ENCODE measurements at places on chromosomes 11 and 22. TPM values are rescaled to one million over a fixed set of nuclear protein-coding genes. Genes with fewer than 3 reads are reported as not detected.

- peak within 1 kb of the TSS; percentile 78 for H3K4me3 ChIP-seq
- peak; percentile 97 for DNase-seq
- no peaks in the 10 kb centered on the region for H3K36me3 ChIP-seq
- peak within 1 kb of the TSS; percentile 94 for H3K27ac ChIP-seq
- H3K4me1 ChIP-seq = no peaks in the 10 kb centered on the region
These were observed at the start of gene ARFGAP3 for GRCh38 chr22:42856865-42857704. Gene ARFGAP3 (minus strand): TSS chr22:42857273. CDS start chr22:42857182, 91 bp downstream.

GRCh38 chr22:43537019-43537585 is 125.3 kb downstream of the MPPED1 start:
- no peak overlapping the region for H3K4me3 ChIP-seq
- no peak for DNase-seq
- no peak overlapping the region for H3K27ac ChIP-seq
- H3K27me3 ChIP-seq = no peaks in the 10 kb centered on the region

DNA sequence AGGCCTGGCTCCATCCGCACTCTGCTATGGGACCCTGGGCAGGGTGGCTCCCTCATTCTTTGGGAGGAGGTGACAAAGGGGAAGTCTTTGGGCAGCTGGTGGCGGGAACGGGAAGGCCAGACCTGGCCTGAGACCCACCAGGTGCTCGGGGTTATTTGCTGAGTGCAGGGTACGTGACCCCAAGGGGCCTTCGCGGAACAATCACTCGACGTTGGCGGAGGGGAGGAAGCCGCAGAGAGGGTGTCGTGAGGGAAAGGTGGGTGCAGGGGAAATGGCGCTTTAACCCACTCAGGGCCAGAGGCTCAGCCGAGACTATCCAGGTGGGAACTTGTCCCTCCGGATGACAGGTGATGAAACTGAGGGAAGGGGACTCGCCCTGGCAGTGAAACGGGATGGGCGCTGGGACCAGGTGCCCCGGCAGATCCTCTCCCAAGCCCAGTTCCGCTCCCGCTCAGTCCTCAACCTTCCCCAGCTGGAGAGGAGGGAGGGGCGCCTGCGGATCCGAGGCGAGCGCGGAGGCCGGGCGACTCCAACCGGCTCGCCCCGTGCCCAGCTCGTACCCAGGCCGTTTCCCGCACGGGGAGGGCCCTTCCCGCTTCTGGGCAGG is 911 bp downstream of the A4GALT start:
- peak; percentile 82 for DNase-seq
- H3K4me1 ChIP-seq = no peaks in the 10 kb centered on the region
- H3K36me3 ChIP-seq = no peaks in the 10 kb centered on the region
- H3K27me3 ChIP-seq = peaks cover 9% of the 10 kb centered on the region

- H3K27ac ChIP-seq = no peak overlapping the region
- no peak for DNase-seq
These were observed 184.2 kb downstream of the BLID start for GRCh38 chr11:121931748-121932352.

GRCh38 chr11:11984563-11984962 is 23.9 kb downstream of the DKK3 start:
- H3K36me3 ChIP-seq = no peaks in the 10 kb centered on the region
- no peak overlapping the region for H3K4me3 ChIP-seq
- H3K4me1 ChIP-seq = no peaks in the 10 kb centered on the region
- DNase-seq = no peak

SCO2 gene
- 4.1 TPM for total RNA-seq

GRCh38 chr11:7906481-7906880 is 24.6 kb downstream of the OR10A6 start:
- H3K27ac ChIP-seq = no peak overlapping the region
- no peaks in the 10 kb centered on the region for H3K27me3 ChIP-seq
- no peaks in the 10 kb centered on the region for H3K36me3 ChIP-seq
- DNase-seq = no peak

F2 gene
- not detected for total RNA-seq

DNA sequence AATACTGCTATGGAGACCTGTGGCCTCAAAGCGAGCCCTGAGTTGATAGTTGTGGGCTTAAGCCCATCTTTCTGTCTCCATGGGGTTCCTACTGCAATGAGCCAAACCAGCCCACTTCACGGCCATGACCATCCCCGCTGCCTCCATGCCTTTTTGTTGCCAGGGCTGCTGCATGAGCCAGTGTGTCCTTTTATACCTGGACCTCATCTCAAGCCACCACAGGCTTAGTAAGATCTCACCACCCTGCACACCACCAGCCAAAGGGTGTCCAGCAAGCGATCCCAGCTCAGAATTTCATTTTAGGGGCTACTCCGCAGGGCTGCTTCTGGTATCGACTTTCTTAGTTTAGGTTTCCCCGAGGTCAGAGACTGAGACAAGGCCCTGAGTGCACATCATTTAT is 8.3 kb downstream of the TP53AIP1 start:
- H3K4me3 ChIP-seq = no peak overlapping the region
- no peak for DNase-seq
- no peak overlapping the region for H3K27ac ChIP-seq

- no peaks in the 10 kb centered on the region for H3K27me3 ChIP-seq
- peak within 1 kb of the TSS; percentile 53 for H3K27ac ChIP-seq
- H3K4me3 ChIP-seq = peak within 1 kb of the TSS; percentile 63
These were observed at the start of gene ASPHD2 for GRCh38 chr22:26428515-26429457. Gene ASPHD2 (plus strand): TSS chr22:26429260. CDS start chr22:26433616, 4,356 bp downstream.

DNA sequence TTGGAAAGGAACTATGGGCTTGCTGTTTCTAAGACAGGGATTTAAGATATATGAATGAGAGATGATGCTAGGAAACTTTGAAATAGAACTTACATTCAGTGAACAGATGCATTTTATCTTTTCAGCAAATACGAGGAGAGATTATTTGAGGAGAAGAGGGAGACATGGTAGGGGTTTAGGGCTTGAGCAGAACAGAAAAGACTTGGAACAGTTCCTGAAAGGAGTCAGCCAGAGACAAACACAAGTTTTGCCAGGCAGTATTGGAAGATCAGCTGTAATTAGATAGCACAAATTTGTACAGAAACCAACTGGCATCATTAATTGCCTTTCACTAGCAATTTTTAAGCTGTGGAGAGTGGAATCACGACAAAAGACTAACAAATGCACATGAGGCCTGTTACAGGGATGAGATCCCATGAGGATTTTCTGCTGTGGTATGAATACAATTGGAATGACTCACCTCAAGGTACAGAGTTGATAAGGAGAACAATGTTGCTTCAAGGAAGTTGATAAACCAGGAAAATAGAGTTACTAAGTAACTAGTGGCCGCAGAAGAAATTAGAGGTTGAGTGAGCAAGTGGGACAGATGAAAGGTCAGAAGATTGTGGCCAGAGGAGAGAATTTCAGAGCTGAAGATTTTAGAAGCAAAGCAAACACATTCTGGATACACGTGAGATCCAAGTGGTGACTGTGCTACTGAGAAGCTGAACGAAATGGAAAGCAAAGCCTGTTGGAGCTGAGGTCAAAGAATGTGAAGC is 67.9 kb downstream of the CYB5R2 start:
- H3K27ac ChIP-seq = peak overlapping the region; percentile 81
- H3K4me3 ChIP-seq = peak overlapping the region; percentile 43
- H3K4me1 ChIP-seq = peaks cover 10% of the 10 kb centered on the region
- H3K27me3 ChIP-seq = no peaks in the 10 kb centered on the region
- no peak for DNase-seq

- no peaks in the 10 kb centered on the region for H3K27me3 ChIP-seq
- no peak for DNase-seq
These were observed 143.1 kb upstream of the RASSF10 start for GRCh38 chr11:12865863-12866595.

DNA sequence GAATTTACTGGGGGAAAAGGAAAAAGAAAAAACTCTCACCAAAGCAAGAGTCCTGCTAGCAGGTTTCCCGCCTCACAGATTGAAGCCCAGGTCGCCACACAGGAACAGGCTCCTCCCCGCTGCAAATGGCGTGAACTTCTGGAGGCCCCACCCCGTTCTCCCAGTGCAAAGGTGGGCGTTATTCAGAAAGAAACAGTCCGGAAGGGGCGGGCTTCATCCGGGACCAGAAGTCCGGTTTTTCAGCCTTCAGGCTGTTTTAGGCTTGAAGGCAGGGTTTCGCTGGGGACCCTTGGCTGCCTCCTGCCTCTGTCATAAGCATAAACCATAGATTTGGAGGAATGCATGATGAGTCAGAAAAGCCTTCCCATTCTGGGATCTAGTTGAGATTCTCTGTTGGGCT is 148.3 kb upstream of the POU2AF2 start:
- no peaks in the 10 kb centered on the region for H3K36me3 ChIP-seq
- no peaks in the 10 kb centered on the region for H3K27me3 ChIP-seq
- DNase-seq = peak; percentile 72
- H3K4me1 ChIP-seq = no peaks in the 10 kb centered on the region
- H3K27ac ChIP-seq = no peak overlapping the region
- no peak overlapping the region for H3K4me3 ChIP-seq

GRCh38 chr11:57597461-57597915 is at the start of gene SERPING1:
Gene SERPING1 (plus strand): TSS chr11:57597685. CDS start chr11:57598271, 586 bp downstream.
- H3K27me3 ChIP-seq = no peaks in the 10 kb centered on the region
- peaks cover 6% of the 10 kb centered on the region for H3K4me1 ChIP-seq
- peak within 1 kb of the TSS; percentile 93 for H3K27ac ChIP-seq

DNA sequence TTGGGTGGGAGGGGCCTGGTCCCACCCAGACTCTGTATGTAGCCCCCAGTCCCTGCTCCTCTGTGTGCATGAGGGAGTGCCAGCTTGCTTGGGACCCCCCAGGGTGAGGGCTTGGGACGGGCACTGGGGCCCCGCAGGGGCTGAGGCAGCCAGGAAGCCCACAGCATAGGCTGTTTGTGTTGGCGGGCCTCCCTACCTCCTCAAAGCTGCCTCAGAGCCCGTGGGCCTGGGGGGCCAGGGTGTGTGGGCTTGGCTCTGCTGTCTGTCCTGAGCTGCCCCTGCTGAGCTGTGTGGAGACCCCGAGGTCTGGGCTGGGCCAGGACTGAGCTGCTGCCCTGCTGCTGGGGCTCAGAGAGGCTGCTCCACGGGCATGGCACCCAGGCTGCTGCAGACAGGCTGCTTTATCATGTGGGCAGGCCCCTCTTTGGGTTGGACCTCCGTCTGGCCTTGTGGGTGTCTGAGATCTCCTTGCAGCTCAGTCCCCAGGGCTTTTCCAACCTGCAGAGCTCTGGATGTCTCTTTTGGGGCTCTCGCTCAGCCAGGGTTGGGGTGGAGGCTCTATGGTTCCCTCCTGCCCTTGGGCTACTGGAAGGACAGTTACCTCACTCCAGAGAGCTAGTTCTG is 3.3 kb downstream of the TSPAN4 start:
- no peak overlapping the region for H3K27ac ChIP-seq
- H3K4me3 ChIP-seq = no peak overlapping the region
- H3K4me1 ChIP-seq = peaks cover 31% of the 10 kb centered on the region
- no peaks in the 10 kb centered on the region for H3K27me3 ChIP-seq

SLC6A5 gene
- not detected for total RNA-seq

NTM gene
- total RNA-seq = 10.3 TPM

GRCh38 chr11:128213461-128213860 is 373.9 kb downstream of the ETS1 start:
- no peak for DNase-seq
- no peaks in the 10 kb centered on the region for H3K36me3 ChIP-seq
- H3K4me1 ChIP-seq = no peaks in the 10 kb centered on the region
- no peak overlapping the region for H3K27ac ChIP-seq
